ENCODE measurements at places on chromosomes 6 and 20.

DNA sequence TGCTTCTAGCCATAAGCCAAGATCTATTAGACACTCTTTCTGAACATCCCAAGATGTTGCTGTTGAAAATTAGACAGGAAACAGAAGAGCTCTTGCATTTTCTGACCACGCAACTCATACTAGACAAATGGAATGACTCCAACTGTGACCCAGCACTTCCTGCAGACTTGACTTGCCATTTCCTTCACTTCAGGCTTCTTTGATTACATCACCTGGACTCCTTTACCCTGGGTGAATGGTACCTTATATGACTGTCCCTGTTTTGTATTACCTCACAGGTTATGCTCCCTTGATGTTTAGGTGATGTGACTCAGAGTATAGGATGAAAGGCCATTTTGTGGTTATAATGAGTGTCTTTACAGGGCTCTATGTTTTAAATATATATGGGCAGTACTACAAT lies 236.1 kb downstream of the BMP2 start:
- DNase-seq = no peak

- peak; percentile 58 for DNase-seq
These were observed 8.0 kb downstream of the TP53RK start for GRCh38 chr20:46681032-46681854.

GRCh38 chr6:26020329-26021000 lies 57.9 kb downstream of the TRIM38 start:
- peak; percentile 77 for DNase-seq

GRCh38 chr6:11712760-11713159 lies 65.8 kb downstream of the ADTRP start:
- DNase-seq = no peak

GRCh38 chr6:13725570-13725969 lies 13.9 kb upstream of the RANBP9 start:
- DNase-seq = no peak

DNA sequence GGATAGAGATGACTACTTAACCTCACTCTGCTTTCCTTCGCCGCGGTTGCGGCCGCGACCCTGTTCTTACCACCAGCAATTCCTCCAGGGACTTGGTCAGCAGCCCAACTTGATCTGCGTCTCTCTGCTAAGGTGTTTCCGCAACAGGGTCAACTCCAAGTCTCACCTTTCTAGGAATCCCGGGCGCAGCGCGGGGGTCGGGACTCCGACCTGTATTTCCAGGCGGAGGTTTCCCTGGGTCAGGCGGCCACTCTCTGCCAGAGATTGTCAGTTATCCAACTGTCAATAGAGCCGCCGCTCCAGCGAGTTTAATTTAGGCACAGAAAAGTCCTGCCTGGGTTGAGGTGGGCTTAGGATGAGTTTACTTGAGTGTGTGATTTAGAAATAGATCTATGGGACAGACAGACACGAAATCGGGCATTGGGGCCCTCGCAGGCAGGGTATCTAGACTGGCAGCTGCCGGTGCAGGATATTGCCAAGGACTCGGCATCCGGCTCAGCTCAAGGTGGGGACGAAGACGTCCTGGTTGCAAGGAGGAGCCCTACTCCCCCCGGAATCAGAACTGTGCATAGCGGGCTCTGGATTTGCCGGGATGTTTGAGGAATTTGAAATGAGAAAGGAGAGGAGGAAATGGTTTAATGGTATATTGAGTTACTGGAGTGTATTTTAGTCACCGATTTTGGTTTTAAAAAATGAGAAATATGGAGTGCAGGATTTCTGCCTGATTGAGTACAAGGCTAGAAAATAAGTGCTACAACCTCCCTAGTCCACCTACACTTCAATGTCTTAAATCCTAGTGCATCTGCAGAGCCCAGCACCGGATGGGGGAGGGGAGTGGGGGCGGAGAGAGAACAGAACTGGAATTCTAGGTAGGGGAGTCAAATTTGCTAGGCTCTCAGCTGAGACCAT lies 23.7 kb downstream of the POM121L2 start:
- DNase-seq = no peak

DNA sequence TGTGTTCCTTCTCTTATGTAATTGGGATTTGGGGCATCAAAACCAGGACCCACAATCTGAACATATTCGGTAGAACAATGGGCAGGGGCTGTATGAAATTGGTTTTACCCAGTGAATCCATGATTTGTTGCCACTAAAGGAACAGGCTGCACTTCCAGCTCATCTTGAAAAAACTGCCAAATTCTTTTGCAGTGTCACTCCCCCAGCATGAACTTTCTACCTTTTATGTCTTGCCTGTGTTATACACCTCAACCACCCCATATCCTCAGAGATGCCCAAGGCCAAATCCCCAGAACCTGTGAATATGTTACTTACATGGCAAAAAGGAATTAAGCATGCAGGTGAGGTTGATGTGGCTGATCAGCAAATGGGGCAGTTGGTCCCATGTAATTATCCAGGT lies 280.2 kb upstream of the ECI2 start:
- DNase-seq = no peak

DNA sequence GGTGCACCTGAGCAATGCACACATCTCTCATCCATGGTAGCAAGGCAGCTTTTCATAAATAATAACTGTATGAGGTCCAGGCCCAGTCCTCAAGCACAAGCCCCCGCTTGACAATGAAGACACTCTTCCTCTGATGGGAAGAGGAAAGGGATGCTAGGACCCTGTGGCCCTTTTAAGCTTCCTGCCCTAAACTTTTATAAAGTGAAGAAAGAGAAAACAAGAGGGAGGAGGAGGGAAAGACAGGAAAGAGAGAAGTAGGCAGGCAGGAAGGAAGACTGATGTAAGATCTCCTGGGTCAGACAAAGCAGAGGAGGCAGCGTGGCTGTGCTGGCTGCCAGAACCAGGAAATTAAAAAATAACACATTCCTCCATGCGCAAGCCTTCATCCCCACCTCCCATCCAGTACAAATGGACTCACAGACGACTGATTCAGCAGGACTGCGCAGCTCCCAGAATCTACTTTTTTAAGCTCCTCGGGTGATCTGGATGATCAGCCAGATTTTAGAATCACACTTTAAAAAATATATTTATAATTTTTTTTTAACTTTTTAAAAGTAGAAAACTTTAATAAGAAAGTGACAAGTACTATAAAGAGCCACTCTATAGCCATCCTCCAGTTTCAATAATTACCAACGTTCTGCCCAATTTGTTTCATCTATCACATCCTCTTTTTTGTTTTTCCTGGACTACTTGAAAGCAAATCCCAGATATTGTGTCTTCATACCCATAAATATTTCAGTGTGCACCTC lies 16.5 kb downstream of the TNFAIP3 start:
- no peak for DNase-seq

- DNase-seq = no peak
These were observed 174.2 kb downstream of the DLL1 start for GRCh38 chr6:170116636-170117035.

DNA sequence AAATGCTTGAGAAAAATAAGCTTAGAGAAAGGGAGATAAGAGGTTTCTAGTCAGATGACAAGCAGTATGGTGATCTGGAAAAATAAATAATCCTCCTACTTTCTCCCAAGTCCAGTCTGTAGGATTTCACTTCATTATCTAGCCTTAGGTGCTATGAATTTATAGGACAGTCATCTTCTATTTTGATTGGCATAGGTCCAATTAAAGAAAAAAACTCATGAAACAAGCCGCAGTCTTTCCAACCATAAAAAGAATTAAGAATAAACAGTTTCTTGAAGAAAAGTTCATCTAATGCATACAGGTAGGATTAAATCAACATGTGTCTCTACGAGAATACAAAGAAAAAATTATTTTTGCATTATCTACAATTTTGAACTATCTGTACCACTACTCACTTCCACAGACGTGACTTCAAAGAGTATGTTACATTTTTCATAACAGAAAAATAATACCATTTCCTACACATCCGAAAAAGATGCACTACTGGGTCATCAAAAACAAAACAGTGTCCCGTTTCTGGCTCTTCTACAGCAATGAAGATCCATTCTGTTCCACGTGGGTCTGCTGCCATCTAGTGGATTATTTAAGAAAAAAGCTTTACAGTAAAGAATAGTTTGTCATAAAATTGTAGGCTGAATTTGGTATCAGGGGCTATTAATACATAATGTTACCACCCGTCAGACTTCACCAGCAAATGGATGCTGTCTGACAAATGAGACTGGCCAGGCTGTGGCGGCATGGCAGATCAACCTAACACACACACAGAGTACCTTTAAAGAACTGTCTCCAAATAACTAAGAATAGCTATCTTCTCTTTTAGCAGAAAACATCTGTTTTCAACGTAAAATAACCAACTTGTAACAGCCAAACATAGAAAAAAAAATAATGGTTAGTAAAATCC lies 28.9 kb downstream of the STX7 start:
- DNase-seq = peak; percentile 75

DNA sequence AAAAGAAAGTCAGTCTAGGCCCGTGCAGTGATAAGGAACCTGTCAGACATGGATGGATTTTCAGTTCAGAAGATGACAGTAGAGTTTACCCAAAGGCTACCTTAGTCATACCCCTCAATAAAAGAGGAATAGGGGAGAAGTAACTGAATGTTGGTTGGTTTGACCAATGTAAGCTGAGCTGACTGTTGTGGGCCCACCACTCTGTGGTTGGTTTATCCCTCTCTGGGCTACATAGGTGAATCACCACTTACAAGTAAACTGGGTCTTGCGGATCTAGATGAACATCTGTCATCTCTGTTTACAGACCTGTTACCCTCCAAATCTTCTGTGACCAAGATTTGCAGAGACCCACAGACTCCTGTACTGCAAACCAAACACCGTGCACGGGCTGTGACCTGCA lies 37.2 kb upstream of the MYLK2 start:
- DNase-seq = no peak

DNA sequence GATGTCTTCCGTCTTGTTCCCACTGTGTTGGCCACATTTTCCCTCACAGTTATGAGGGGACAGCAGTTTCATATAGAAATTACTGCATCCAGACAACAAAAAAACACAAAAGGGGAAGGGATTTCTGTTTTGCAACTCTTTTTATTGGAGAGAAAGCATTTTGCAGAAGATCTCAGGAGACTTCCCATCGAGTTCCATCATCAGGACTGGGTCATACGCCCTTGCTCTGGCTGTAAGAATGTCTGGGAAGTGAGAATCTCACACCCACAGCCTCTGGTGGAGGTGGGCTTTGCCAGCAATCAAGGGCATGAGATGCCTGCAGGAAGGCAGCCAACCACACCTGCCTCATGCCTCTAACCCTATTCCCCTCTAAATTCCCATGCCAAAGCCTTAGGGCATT lies 5.8 kb upstream of the IGF2R start:
- DNase-seq = no peak

GRCh38 chr6:25248123-25248522 lies 31.1 kb upstream of the CARMIL1 start:
- DNase-seq = no peak

GRCh38 chr6:82711105-82711827 lies 347.6 kb downstream of the TPBG start:
- DNase-seq = peak; percentile 51

DNA sequence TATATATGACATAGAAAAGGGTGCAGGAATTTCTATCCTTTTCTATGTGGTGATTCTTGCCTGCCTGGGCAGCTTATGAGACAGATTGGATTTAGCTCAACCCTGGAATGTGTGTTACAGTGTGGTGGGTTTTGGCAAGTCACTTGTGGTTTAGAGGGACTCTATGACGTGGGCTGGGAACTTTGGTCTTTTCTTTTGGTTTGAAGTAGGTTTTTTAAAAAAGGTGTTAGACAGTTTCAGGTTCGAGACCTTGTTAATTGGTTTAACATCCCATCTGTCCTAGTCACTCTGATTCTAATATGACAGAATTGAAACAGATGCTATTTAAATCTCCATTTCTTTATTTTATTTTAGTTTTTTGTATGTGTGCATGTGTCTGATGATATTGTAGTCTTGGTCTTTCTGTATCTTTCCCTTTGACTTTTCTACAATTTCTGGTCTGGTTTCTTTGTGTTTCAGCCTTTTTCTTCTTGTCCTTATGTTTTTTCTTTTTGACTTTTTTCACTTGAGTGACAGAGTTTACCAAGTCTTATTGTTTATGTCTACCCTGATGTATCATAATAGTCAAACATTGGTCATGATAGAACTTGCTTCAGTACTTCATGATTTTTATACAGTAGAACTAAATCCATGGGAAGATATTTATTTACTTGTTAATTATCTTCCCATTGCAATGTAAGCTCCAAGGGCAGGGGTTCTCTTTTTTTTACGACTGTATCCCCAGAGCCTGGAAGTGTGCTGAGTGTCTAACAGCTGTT lies 174.3 kb downstream of the CDKAL1 start:
- no peak for DNase-seq

GRCh38 chr6:100482698-100483097 lies 18.0 kb upstream of the SIM1 start:
- no peak for DNase-seq

DNA sequence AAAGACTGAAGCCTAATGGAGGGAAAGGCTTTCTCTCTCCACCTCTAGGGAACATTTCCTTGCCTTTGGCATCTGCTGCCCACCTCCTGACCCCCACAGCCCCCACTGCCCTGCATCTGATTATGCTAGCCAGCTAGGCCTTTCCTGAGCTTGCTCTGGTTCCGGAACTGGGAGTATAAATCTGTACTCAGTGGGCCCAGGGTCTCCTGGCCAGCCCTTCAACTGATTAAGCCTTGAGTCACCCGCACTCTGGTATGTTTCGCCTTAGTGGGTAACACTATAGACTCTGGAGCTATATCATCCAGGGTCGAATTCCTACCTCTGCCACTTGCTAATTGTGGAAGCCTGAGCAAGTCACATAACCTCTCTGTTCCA lies 45.6 kb upstream of the RIPOR2 start:
- DNase-seq = no peak

GRCh38 chr20:46671866-46672542 lies 17.2 kb downstream of the TP53RK start:
- no peak for DNase-seq

DNA sequence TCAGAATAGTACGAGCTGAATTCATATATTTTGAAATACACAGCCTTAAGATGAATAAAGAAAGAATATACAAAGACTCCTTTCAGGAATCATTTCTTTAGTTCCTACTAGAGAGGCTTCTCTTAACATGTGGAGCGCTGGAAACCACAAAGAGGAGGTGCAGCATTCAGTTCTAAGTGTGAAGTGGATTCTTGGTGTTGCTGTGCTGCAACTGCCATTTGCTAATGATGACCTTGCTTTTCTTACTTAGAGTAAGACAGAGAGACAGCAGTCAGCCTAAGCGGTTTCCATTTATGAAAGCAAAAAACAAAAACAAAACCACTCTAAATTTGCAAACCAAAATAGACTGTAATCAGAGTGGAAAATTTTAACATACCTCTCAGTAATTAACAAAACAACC lies 629.0 kb downstream of the EPHA7 start:
- DNase-seq = no peak

All from globus pallidus (tissue), 1 donor.